ENCODE measurements at places on chromosomes 3 and 15. TPM values are rescaled to one million over a fixed set of nuclear protein-coding genes. Genes with fewer than 3 reads are reported as not detected.

GRCh38 chr3:61015859-61016258 is 235.4 kb downstream of the FHIT start:
- DNase-seq = no peak

GRCh38 chr15:98668566-98669308 is 20.4 kb downstream of the IGF1R start:
- DNase-seq = peak; percentile 66

- DNase-seq = no peak
These were observed 3.2 kb downstream of the EIF1B start for GRCh38 chr3:40312661-40313226.

DNA sequence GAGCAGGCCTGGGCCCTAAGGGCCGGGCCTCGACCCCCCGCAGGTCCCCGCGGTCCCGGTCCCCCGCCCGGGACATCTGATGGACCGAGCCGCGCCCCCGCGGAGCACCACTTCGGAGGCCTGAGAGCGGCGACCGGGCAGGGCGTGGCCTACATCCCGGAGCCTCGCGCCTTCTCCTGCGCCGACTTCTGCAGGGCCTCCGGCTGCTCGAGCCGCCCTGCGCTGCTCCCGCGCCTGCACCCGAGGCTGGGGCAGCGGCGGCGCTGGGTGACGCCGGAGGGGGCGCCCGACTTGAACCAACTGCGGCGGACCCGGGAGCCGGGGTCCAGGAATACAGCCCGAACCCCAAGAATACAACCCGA is 14.9 kb upstream of the GP9 start:
- DNase-seq = peak; percentile 31

TF gene
- total RNA-seq = 0.85 TPM

PPM1L gene
- total RNA-seq = 1.0 TPM

B4GALT4 gene
- total RNA-seq = 4.2 TPM

GRCh38 chr3:4492208-4493013 is 737 bp upstream of the ITPR1 start:
- DNase-seq = peak; percentile 73

DNA sequence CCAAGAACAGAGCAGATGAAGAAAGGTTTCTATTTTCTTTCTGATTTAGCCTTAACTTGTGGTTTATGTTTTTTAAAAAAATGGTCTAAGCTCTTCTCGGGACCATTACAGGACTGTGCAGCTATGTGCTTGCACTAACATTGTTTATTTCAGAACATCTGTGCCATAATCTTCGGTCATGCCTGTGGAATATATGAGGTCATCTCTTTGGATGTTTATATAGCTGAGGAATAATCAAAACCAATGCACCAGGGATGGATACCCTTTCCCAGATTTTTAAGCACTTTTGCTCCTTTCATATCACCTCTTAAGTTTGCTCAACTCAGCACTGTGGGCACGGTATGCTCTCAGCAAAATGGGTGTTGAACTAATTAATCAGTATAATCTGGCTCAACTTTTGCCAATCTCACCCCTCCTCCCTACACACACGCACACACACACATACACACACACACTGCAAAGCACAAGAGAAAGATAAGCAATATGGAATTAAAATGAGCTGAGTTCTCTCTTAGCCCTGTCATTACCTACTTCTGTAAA is 268.5 kb upstream of the TMC3 start:
- no peak for DNase-seq

ACKR2 gene
- total RNA-seq = 11.2 TPM

GRCh38 chr3:72176537-72177041 is 391.6 kb upstream of the PROK2 start:
- no peak for DNase-seq

DNA sequence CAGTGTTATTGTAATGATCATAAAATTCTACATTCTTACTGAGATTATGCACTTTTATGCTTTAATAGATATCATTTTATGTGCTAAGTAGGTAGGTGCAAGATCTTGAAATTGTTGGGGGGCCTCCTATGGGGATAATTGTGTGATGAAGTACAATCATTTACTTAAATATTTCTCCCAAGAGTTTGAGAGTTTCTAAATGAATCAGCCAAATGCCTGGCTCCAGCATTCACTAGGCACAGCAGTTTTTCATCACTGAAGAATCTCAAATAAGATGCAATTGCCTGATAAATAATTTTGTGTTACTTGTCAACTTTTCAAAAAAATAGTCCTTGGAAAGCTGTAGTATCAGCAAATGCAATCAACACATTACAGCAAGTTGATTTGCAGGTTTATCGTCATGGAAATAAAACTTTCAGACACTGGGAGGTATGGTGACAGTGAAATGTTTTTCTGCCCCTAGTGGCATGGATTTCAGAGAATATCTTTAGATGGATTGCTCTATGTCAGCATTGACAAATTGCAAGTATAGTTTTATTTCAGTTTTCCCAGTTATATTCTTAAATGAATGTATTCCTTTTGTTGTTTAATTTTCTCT is 167.1 kb downstream of the NEK11 start:
- DNase-seq = no peak

CRYBG3 gene
- 36.9 TPM for total RNA-seq

DNA sequence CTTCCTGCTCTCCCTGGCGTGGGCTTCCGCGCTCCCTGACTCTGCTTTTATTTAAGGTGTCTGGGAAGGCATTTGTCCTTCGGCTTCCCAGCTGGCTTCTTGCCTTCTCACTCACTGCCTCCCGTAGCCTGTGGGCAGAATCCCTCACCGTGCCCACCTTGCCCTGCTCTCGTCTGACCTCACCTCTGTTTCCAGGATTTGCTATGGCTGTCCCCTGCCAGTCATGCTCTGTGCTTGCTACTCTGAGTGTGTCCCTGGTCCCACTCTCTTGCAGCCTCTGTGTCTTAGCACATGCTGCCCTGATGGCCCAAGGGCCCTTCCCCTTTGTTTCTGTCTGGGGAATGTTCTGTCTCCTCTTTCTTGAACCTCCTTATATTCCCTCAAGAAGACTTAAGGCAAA is 26.2 kb downstream of the LPP start:
- DNase-seq = no peak

GRCh38 chr15:69224383-69224782 is 63.9 kb downstream of the GLCE start:
- peak; percentile 34 for DNase-seq

GRCh38 chr3:39135170-39135805 is 18.1 kb downstream of the CSRNP1 start:
- DNase-seq = peak; percentile 53

P2RY13 gene
- not detected for total RNA-seq

DNA sequence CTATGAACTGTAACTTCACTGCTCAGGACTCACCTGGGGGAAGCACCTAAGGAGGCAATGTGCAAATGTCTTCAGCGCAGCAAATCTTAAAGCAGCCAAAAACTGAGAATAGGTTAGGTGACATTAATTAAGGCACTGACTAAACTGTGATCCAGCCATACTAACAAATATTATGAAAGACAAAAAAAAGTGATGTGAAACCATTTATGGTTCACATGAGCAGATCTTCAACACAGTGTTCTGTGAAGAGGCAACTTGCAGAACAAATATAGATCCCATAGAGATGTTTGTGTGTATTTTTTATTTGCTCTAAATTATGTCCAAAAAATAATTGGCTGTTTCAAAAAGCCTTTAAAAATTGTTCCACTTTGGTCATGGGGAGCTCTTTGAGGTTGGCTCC is 24.1 kb upstream of the MITF start:
- no peak for DNase-seq

DNA sequence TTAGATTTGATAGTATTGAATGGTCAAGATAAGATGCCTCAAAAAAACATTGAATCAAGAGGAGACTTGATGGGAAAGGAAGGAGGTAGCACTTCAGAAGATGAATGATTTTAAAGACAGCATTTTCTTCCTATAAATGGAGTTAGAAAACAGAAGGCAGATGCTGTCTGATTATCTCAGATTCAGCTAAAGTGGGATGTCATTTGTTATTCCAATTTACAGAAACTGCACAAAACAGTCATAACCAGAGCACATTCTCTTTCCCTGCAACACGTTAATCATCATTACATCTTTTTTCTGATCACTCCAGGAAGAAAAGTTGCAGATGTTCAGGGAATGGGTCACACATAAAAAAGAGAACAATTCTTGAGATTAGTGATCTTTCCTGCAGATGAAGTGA is 1141.8 kb downstream of the SI start:
- DNase-seq = no peak

GRCh38 chr3:53748512-53749271 is 97.5 kb downstream of the CHDH start:
- no peak for DNase-seq

- peak; percentile 29 for DNase-seq
These were observed 38.3 kb upstream of the ARHGEF3 start for GRCh38 chr3:56839784-56840715.

DNA sequence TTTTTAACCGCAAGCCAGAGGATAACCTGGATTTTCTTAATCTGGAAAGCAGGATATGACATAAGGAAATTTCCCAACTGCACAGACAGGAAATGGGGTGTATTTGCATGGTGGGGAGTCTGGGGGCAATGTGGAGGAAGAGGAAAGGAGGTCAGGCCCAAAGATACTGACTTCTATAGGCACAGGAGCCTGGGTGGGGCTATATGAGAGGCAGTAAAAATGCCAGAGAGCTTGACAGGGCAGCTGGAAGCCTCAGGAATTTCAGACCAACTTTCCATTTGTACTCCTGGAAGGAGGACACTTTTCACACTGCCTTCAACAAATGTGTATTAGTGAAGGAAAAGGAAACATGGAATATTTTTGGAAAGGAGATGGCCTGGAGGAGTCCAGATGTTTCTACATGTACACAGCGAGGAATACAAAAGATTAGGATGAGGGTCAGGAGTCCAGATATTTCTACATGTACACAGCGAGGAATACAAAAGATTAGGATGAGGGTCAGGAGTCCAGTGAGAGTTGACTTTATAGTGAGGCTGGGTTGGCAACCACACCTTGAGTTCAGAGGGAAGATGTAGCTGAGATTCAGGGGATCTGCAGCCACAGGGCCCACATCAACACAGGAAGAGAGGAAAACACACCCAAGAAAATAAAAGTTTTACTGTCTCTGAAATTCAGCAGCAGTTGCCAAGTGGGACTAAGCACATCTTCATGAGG is 111.9 kb upstream of the PTPRG start:
- DNase-seq = no peak

DNA sequence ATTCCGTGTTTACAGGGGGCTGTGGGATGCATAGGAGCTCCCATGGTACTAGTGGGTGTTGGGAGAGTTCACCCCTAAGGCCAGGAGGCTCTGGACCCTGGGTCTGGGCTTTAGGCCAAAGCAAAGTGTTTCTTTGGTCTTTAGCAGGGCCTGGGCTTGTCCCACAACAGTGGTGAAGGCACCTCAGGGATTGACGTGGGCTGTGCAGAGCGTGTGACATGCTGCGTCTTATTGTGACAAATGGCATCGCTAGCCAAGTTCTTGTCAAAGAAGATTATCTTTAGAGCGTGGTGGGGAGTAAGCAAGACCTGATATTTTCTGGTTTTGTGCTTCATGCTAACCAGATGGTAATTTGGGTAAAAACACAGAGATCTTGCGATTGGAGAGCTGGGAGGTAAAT is 170.1 kb downstream of the APBA2 start:
- no peak for DNase-seq

GRCh38 chr15:65558336-65558735 is 28.1 kb downstream of the HACD3 start:
- DNase-seq = no peak

CFAP100 gene
- not detected for total RNA-seq

GRCh38 chr15:45454814-45455213 is 67.7 kb downstream of the SLC30A4 start:
- no peak for DNase-seq

THRB gene
- total RNA-seq = 0.23 TPM

DNA sequence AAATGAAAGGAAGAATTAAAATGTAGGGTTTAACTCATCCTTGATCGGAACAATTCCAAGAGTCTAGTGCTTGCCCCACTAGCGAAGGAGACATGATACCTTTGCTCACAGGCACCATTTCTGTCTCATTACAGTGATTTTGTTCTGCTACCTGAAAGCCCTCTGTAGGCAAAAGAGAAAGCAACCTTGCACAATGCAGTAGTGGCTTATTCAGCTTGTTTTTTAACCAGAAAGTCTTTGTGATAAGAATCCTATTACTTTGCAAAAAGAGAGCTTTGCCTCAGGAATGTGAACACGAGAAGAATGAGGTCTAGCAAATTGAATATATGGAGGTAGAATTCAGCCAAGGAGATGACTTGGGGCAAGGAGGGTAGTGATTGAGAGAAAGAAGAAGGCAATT is 684.4 kb downstream of the GRM7 start:
- DNase-seq = peak; percentile 42

CSK gene
- total RNA-seq = 87.8 TPM

DNA sequence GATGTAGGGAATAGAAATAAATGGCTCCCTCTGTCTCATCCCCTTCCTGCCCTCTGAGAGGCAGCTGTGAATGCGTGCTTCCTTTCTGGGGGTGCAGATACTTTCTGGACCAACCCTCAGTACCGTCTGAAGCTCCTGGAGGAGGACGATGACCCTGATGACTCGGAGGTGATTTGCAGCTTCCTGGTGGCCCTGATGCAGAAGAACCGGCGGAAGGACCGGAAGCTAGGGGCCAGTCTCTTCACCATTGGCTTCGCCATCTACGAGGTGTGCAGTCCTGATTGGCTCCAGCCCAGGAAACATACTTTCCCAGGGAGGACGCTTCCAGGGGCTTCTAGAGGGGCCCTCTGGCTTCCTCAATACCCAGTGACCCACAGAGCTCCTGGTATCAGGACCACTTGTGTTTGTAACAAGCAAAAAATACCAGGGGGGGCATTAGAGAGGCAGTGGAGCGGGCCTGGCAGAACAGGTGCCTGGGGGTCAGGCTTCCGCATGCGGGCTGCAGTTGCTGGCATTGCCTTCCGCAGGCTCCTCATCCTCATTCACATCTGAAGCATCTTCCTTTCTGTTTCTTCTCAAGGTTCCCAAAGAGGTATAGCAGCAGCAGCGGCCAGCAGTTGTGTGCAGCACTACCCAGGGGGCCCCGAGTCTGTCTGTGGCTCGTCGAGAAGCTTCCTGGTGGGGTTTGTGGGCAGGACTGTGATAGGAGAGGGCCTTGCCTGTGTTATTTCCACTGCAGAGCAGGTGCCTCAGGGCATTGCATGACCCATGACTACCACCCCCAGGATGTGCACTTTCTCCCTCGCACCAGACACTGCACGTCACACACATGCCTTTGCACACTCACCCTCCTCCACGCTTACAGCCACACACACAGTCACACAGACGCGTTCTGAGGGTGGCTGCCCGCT is 42.5 kb downstream of the CAPN3 start:
- peak; percentile 41 for DNase-seq

GRCh38 chr3:1960506-1960905 is 138.2 kb upstream of the CNTN4 start:
- no peak for DNase-seq

FLNB gene
- total RNA-seq = 796 TPM

DNA sequence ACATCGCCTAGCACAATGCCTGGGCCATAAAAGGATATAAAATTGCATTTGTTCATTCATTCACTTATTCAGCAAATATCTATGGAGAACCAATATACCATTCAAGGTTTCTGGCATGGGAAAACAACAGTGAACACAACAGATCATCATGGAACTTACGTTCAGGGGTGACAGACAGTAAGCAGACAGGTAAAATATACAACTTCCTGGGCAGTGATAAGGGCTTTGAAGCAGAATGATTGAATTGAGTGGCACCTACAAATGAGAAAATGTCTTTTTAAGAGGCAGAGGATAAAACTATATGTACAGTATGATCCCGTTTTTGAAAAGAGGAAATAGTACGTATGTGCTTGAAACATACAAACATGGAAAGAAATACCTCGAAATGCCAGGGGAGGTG is 39.2 kb downstream of the CMTM7 start:
- no peak for DNase-seq

Data from dermis blood vessel endothelial cell (primary cell).